ENCODE measurements at places on chromosomes 1 and 21.
A peak's percentile ranks its signal among the peaks of the same experiment; 100 is the strongest.

GRCh38 chr1:10210841-10211804, 753 bp downstream of the KIF1B start:
- DNase-seq: peak; percentile 75

DNA sequence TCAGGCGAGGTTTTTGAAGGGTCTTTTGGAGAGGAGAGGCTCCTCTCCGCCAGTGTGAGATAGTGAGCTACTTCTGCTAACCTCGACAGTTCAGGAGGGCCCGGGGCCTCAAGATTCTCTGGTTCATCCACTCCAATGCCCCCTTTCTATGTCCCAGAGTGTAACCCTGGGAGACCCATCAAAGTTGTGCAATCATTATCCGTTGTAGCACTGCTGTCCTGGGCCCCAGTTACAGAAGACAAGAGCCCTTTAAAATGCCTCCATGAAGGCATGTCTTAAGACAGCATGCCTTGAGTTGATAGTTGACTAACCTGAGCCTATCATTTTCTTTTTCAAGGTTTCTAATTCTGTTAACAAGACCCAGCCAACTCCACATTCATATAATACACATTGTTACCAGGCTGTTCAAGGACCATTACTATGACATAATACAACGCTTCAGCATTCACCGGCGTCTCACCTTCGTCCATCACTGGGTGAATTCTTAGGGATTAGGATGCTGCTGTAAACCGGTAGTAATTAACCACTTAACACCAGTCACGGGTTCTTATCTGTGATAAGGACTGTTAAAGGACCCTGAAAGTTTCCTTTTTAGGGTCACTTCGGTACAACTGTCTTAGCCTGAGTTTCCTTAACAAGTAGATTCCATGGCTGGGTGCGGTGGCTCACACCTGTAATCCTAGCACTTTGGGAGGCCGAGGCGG, 37.4 kb upstream of the CDC42BPA start:
- no peak for DNase-seq

- DNase-seq: no peak
Observed at GRCh38 chr1:19392221-19392620, 80.1 kb downstream of the SLC66A1 start.

DNA sequence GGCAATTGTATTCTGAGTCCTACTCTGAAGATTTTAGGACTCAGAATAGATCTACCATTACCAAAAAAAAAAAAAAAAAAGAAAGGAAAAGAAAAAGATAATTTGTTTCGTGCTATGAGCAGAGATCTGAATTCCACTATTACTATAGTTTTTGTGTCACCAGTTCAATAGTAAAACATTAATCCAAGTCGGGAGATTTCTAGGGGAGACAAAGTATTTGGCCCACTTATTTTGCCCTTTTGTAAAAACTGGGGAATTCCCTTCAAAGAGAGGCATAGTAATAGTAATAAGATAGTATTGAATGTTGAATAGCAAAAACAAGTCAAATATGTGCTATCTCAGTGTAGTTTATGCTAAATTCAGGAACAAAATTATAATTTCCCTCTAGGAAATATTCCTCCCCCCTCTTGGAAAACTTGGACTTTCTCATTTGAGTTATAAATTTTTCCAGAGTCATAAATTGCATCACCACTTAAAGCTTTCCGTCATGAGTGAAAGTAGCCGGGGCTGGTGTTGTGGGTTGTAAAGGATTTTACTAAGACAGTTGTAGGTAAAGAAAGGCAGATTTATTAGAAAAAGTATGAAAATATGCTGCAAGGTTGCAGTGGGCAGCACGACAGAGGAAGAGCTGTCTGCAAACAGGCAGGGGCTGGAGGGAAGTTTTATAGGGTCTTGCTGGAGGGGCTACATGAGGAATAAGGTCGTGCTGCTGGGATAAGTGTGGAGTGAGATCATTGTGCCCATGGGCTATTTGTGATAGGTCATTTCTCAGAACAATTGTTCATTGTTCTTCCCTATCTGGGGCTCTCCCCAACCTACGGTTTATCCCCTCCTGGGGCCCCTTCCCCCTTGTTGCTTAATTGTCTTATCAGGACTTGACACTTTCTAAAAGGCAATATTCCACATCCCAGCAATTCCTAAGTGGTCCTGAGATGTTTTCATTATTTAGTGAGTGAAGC, 1009.9 kb downstream of the PLA2G4A start:
- no peak for DNase-seq

GRCh38 chr1:158255656-158256055, 1.4 kb downstream of the CD1A start:
- no peak for DNase-seq

GRCh38 chr21:44923480-44924084, 2.9 kb upstream of the ITGB2 start:
- no peak for DNase-seq

DNA sequence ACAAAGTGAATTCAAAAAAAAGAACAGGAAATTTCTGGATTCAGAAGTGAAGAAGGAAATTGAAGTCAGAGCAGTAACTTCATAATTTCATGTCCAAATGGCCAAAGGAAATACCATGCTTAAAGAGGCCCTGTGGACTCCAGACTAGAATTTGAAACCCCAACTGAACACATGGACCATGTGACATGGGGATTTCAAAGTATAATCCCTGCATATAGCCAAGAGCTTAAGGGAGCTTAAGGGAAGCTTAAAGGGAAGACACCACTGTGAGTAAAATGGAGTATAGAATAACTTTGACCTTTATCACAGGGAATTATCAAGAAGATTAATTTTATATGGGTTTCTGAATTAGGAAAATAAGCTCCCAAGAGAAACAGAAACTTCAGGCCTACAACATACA, 241.8 kb upstream of the POGK start:
- DNase-seq: no peak

DNA sequence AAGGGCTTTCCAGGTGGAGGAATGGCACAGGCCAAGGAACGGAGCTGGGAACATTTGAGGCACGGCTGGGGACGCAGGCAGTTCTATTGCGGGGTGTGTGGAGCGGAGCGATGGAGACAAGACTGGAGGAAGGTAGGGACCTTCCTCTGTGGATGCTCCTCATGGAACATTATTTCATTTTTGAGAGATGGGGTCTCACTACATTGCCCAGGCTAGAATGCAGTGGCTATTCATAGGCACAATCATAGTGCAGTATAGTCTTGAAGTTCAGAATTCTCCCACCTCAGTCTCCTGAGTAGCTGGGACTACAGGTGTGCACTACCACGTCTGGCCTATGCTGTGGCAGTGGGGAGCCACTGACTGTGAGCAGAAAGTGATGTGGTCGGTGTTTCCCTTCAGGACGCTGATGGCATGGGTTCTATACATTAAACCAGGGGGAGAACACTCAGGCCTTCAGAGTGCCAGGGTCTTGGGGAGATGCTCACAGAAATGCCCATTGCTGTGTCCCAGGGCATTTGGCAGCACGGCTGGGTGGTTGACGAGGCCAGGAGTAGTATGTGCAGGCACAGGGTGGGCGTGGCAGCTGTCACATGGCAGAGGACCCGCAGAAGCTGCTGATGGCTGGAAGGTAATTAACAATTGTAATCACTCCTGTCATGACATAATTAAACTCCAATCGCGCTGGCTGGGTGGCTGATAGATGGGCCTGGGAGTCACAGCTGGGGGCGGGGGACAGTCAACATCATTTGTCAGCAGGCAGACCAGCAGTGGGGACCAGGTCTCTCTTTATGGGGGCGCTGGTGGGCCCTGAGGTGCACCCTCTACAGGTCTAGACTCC, 40.8 kb upstream of the ACOT11 start:
- DNase-seq: no peak

DNA sequence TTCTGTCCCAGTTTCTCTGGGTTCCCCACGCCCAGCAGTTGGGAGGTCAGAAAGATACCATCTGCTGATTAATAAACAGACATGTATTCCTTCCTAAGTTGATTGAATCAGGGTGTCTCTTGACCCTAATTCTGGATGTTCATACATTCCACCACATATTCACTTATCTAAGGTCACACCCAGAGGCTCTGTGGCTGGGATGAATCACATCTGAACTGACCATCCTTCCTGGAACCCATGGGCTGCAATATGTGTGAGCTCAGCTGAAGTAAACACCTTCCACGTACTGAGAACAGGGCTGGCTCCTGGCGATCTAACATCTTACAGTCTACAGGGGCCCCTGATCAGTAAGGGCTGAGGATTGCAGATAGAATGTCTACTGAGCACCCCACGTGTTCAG, 20.5 kb upstream of the TRABD2B start:
- DNase-seq: no peak

DNA sequence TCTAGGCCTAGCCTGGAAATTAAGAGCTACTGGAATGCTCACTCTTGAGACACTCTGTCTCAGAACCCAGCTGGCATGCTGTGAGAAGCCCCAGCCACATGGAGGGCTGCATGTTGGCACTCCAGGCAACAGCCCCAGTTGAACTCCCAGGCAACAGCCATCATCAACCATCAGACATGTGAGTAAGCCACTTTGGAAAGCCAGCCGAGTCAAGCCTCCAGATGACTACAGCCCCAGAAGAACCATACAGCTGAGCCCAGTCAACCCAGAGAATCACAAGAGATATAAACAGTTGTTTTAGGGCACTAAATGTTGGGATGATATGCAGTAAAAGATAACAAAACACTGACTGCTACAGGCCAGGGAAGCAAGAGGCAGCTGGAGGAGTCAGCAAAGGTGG, 17.7 kb upstream of the MAN1C1 start:
- no peak for DNase-seq

- no peak for DNase-seq
Observed at GRCh38 chr1:212650228-212650627, 41.7 kb downstream of the ATF3 start.

DNA sequence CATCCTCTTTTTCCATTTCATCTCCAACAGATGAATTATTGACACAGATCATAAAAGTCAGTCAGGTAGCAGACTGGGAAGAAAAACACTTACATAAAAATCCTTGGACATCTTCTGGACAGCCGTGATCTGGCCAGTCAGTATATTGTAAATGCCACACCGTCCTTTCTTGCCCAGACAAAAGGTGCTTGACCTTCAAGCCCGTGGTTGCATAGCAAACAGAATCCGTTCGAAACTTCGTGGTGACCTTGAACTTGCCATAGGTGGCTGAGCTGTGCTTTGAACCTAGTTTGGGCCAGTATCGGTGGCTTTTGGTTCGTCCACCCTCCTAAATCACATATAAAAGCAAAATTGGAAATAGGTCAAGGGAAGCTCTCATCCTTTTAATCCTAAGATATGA, 88.4 kb downstream of the SMYD2 start:
- no peak for DNase-seq

DNA sequence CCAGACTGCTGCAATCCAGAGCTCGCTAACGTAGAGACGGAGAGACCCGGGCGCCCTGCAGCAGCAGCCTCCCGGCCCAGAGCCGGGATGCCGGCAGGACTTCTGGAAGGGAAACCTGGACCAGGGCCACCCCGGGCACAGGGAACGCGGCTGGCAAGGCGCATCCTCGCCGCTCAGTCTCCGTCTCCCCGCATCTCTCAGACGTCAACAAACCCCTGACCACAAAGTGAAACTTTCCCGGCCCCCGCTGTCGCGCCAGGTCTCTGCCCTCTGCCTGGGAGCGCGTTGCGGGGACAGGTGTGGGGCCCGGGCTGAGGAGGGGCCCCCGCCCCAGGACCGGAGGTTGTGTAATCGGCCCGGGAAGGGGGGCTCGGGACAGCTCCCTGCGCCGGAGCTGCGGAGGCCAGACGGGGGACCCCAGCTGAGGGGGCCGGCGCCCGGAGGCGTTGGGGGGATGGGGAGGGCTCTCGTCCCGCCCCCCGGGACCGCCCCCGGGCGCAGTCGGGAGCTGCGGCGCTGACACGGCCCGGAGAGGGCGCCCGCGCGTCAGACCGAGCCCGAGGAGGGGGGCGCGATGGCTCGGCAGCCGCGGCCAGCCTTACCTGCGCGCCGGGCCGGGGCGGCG, 116.6 kb upstream of the HIVEP3 start:
- DNase-seq: peak; percentile 45

- DNase-seq: no peak
Observed at GRCh38 chr1:50329332-50329932, 93.8 kb downstream of the DMRTA2 start.

DNA sequence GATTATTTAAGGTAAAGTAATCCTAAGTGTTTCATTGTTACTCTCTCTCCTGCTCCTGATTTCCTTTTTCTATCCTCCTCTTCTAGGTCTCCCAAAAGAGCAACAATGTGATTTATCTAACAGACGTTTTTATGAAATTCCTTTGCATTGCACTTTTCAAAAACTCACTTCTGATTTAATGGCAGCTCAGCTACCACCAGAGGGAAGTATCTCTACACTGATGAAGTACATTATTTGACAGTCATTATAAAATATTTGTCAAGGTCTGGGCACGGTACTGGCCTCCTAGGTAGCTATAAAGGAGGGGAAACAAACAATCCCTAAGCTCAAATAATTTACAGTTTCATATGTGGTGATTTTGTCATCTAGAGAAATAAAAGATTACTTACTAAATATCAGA, 15.6 kb downstream of the TMPRSS15 start:
- no peak for DNase-seq

DNA sequence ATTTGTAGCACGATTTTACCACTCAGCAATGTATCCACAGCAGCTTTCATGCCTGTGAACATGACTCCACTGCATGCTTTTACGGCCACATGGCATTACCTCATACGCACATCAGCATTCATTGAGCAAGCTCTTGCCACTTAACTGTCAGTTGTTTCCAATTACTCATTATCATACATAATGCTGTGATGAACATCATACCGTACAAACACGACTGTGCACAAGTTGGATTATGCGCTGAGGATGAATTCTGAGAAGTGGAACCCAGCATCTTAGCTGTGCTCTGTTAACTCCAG, 9.6 kb downstream of the UMODL1 start:
- DNase-seq: no peak

- DNase-seq: peak; percentile 96
Observed at GRCh38 chr1:39183503-39184353, 20.8 kb upstream of the MACF1 start.

GRCh38 chr1:32764826-32765569, 52.2 kb downstream of the YARS1 start:
- no peak for DNase-seq

Measured in SW 1271 (cell line).